ENCODE measurements at places on chromosomes 5 and 9.

- DNase-seq: no peak
These were observed 130.7 kb upstream of the NR3C1 start for GRCh38 chr5:143533978-143534760.

DNA sequence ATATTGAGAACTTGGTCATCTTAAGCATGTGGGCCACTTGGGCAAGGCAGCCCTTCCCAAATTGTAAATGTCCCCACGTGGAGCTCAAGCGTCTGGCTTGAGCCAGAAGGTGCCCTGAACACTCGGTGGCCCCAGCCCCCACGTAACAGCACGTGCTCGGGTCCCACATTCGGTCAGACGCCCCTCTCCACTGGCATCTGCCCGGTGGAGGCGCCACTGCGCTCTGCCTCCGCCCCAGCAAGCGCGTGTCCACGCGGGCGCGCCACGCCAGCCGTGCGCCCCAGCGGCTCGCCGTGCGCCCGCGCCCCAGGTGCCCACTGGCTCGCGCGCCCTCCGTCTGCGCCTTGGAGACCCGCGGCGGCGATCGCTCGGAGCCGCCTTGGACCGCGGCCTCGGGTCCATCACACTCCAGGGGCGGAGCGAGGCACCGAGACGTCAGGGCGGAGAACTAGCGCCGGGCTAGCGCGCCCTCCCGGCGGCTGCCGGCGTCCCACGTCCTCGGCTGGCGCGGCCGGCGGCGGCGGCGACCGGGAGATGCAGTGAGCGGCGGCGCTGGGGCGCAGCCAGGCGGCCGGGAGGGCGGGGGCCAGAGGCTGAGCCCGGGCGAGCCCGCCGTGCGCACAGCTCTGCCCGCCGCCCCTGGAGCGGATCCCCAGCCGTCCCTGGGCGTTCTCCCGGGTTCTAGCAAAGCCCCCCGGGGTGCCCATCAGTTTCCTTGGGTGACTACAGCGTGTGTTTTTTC is at the start of gene PALM2AKAP2:
Gene PALM2AKAP2 (plus strand): TSS at position 488 of the 742 bp plus-strand sequence. CDS start 291 bp downstream, outside the sequence.
- DNase-seq: peak; percentile 54

DNA sequence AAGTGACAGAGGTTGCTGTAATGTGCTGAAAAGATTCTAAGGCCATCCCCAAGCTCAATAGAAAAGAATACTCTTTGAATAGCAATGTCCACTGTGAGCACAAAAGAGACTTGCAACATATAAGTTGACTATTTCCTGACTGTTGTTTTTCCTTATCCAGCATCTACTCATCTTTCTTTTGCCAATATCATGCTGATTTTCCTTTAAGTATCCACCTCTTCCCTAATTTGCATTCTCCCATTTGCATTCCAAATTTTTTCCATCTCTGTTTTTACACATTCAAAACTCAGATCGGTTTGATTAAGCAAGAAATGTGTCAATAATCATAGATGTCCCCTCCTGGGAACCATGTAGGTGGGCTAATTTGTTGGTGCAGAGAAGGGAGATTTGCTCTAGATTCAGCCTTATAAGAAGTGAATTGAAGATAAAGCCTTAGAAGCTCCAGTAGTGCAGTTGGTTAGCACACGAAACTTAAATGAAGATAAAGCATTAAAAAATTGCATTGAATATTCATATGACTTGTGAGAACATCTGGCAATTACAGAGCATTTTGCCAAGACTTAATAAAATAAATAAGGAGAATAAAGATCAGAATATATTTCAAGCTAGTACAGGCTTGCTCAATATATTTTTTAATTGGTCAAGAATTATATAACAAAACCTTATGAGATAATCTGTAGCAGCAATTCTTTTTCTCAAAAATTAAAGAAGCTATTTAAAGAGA is 267.6 kb downstream of the TMEM167A start:
- DNase-seq: no peak

GRCh38 chr9:12882430-12882829 is 107.6 kb downstream of the LURAP1L start:
- peak; percentile 77 for DNase-seq

- DNase-seq: peak; percentile 28
These were observed 51.5 kb upstream of the UBAC1 start for GRCh38 chr9:136012651-136013050.

DNA sequence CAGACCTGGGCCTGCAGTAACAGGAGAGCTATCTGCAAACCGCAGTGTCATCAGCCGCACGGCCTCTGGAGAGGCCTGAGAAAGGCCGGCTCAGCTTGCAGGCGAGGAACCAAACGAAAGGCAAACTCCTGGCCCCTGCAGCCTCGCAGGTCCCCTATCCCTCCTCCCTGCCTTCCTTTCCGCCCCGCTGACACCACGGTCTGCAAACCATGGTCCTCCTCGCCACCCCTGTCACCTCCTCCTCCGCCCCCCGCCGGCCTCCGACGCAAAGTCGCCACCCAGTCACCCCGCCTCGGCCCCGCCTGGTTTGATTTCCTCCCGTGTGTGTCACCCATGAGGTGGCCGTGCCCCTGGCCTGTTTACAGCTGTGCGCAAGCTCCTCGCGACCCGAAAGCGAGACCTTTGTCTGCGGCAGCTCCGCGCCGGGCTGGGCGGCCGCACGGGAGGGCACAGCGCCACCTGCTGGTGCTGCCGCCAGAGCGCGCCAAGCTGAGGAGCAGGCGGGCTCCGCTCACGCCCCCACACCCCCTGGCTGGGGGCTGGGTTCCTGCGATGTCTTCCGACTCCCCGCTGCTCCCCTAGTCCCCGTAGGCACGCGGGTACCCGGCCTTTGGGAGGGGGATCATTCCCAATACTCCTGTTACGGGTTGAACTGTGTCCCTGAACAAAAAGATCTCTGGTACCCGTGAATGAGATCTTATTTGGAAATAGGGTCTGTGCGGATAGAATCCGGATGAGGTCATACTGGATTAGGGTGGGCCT is 19.4 kb downstream of the GBGT1 start:
- no peak for DNase-seq

DNA sequence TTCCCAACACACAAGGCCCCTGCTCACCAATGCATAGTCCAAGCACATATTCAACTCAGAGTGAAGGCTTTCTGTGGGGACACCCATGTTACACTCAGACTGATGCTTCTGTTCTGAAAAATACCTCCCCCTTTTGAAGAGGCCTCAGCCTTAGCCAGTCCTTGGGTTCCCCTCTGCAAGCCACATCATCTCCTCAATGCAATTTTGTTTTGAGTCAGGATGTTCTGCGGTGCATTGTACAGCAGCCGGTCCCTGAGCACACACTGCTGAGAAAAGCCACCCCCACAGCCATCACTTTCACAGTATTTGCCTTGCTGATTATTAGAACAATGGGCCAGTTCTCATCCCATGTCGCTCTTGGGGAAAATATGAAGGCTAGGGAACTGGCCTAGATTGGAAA is 241.2 kb downstream of the FAM114A2 start:
- DNase-seq: no peak

DNA sequence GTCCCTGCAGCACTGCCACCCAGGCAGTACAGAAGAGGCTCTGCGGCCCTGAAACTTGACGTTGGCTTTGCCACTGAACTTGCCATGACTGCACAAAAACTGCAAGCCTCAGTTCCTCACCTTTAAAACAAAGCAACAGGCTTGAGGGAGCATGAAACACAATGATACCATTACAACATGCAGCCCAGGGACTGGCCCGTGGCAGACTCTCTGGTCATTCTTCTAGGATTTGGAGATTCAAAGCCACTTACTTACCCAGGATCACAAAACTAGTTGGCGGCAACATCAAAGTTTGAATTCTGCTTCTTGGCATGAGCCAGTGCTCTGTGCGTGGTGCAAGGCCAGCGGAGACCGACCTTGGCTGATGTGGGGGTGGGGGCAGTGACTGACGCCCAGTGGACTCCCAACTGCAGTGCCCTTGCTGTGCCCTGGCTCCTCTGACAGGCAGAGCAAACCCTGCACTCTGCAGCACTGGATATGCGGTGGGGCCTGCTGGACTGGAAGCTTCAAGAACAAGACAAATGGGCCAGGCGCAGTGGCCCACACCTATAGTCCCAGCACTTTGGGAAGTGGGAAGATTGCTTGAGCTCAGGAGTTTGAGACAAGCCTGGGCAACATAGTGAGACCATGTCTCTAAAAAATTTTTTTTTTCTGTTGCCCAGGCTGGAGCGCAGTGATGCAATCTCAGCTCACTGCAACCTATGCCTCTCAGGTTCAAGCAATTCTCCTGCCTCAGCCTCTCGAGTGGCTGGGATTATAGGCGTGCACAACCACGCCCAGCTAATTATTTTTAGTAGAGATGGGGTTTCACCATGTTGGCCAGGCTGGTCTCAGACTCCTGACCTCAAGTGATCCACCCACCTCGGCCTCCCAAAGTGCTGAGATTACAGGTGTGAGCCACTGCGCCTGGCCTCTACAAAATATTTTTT is 18.9 kb downstream of the SQSTM1 start:
- no peak for DNase-seq

DNA sequence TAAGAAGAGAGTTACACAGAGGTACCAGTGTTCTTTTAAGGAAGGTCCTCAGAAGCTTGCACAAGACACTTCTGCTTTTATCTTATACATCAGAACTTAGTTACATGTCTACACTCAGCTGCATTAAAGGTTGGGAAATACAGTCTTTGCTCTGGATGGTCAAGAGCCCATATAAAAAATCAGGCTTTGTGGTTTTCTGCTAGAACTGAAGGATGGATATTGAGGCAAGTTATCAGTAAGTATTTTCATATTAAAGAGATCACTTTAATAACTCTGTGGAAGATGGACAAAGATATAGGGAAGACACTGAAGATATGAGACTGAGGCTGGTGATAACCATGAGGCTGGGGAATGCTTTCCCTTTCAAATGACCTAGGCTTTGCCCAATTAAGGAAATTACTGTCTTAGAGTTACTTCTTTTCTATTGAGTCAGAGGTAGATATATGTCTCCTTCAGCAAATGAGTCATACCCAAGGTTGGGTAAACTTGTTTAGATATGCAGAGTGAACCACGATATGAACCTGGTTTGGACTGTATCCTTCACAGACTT is 87.0 kb upstream of the TNC start:
- peak; percentile 96 for DNase-seq

- no peak for DNase-seq
These were observed 40.2 kb downstream of the UNC5A start for GRCh38 chr5:176850371-176851245.

DNA sequence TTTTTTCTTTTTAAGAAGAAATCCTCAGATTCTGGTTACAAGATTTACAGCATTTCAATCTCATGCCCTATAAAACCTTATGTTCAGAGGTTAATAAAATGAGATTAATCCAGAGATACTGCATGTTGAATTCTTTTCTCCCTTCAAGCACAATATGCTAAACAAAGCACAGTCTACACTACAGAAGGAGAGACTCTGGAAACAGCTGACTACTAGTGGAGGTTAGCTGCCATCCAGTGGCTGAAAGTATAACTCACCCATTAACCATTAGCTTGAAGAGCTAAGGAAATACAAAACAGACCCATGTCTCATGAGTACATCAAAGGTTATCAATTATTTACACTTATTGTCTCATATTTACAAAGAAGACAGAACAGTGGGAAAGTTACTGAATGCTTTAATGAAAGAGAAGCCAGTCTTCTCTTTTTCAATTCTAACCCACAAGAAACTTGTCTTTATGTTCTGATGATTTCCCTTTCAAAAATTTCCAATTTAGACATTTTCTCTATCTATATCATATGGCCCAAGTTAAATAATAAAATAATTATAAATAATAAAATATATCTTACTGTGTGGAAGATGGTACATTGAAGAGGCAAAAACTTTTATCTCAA is 12.7 kb upstream of the DNAH5 start:
- DNase-seq: peak; percentile 40

- DNase-seq: no peak
These were observed 191.5 kb downstream of the ROR2 start for GRCh38 chr9:91758491-91758981.

- no peak for DNase-seq
These were observed 155.4 kb upstream of the COL5A1 start for GRCh38 chr9:134486143-134486591.

DNA sequence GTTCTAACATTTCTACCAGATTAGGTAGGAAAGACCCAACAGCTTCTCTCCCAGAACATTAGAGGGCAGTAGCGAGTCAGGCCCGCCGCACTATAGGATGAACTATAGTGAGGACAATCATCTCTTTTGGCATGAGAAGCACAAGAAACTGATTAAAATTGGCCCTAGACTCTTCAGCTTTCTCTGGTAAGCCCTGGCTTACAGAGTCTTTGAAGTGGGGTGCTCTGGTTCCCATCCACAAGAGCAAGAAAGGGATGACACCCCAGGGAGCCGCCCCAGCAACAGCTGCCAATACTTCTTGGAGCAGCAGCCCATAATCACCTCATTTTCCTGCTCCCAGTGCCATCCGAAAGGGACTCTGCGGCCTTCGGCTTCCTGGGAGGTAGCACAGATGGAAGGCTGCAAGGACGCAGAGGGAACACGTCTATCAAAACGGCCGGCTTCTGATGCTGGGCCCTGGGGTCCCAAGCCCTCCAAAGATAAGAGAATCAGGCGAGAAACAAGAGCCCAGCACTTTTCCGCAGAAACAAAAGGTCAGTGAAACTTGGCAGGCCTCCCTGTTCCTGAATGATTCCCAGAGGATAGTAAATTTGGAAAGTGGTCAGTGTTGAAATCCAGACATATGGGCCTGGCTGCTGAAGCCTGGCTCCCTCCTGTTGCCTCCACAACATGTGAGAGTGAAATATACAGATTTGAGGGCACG is 69.3 kb downstream of the HSD17B3 start:
- DNase-seq: peak; percentile 14

DNA sequence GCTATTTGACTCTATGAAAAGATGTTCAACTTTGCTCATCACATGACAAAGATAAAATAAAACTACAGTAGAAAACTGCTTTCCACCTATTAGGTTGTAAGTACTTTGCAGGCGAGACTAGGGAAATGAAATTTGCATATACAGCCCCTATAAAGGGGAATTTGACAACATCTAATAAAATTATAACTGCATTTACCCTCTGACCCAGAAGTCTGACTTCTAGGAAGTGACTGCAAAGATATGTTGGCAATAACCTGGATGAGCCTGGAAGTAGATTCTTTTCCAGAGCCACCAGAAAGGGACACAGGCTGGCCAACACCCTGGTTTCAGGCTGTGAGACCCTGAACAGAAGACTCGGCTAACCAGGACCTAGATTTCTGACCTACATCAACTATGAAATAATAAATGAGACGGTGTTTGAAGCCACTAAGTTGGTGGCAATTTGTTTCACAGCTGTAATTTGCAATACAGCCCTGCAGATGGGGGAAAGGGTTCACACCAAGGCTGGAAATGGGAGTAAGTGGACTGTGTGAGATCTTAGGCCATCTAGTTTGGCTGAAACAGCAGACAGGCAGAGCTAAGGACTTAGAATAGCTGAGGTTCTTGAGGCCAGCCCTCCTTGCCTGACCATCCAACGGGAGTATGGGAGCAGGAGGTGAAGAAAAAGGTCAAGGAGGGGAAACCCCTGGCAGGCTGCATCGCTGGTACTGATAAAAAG is 106.6 kb downstream of the SIL1 start:
- no peak for DNase-seq

GRCh38 chr9:38671372-38671731 is 48.6 kb downstream of the FAM240B start:
- no peak for DNase-seq

DNA sequence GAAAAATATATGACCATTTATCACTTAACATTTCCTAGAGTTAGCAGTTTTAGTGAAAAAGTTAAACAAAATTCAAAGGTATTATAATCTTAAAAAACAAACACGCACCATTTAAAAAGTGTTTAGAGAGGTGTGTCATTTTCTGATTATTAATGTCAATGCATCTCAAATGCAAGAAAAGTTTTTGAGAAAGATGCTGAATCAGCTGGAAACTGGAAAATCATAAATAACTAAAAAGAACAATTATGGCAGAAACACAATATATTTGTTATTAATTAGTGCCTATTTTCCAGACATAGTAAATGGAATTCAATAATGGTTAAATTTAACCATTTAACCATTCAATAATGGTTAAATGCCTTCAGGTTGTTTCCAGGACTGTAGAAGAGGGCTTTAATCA is 64.9 kb downstream of the RICTOR start:
- no peak for DNase-seq
